Choroid plexus epithelial cell (primary cell): ENCODE measurements at places on chromosomes 12 and 14.

DNA sequence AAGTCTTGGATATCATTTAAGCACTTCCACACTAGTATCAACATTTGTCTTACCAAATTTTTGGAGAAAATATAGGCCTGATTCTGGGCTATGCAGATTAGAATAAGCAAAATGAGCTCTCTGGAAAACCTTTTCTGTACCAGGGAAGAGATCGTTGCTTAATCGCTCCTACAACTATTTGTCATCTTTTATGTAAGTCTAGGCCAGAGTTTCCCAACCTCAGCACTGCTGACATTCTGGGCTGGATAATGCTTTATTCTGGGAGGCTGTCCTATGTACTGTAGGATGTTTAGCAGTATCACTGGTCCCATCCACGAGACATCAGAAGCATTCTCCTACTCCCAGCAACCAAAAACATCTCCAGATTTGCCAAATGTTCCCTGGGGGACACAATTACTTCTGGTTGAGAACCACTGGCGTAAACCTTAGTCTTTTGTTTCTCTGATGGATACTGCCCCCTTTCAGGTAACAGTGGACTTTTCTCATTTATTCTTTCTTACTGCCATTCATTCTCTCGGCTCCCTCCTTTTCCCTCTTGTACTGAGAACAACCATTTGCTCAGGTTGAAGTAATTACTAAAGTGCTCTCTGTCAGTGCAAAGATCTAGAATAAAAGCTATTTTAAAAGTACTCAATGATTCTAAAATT is 316.9 kb upstream of the E2F7 start:
- DNase-seq = peak; percentile 9

GRCh38 chr14:21702316-21702715 is 28.7 kb upstream of the OR4E1 start:
- no peak for DNase-seq

DNA sequence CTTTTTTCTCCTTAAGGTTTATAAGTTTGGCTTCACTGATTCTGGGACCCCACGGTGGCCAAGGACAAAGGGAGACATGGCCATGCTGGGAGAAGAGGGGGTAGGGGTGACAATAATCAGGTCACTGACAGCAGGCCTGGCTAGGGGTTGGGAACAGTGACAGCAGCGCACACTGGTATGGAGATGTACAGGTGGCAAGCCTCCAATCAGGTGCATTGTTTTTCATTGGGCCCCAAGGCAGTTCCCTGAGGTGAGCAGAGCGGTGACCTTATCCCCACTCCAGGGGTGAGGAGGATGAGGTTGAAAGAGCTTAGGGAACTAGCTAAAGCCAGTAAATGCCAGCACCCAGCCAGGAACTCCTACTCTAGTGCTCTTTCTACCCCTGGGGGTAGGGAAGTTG is 1.4 kb downstream of the SYNDIG1L start:
- DNase-seq = no peak

DNA sequence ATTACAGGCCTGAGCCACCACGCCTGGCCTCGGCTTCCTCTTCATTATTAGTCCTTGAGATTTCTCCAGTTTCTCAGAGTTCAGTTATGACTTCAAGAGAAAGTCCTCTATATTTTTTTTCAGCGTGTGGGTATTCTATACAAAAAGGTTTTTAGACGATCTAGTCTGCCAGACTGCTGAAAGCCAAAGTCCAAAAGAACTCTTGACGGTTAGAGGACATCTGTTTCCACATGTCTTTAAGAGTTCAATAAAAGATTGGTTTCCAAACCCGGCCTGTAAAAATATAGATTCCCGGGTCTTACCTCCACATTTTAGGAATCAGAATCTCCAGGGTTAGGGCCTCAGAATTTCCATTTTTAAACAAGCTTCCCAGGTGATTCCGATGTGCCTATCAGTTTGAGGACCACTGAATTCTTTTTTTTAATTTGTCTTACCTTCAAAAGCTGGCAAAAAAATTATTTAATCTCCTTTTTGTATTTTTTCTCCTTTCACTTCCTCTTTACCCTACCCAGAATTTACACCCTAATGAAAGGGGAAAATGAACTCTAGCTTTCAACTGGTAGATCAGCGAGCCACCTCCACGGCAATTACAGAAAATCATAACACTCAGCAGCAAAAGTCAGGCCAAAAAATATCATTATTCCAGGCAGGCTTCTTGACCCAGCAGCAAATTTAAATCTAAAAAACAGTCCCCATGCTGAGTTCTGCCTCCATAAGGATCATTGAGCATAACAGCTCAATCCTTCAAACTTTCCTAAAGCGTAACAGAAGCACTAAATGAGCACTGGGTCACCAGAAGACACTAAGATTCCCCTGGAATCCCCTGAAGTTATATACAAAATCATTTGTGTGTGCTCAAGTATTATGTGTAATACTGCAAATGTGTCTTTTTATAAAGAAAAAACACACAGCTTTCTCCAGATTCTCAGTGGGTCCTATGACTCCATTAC is 8.7 kb downstream of the NT5DC3 start:
- no peak for DNase-seq

GRCh38 chr14:101945171-101945570 is 19.2 kb upstream of the DYNC1H1 start:
- DNase-seq = no peak

DNA sequence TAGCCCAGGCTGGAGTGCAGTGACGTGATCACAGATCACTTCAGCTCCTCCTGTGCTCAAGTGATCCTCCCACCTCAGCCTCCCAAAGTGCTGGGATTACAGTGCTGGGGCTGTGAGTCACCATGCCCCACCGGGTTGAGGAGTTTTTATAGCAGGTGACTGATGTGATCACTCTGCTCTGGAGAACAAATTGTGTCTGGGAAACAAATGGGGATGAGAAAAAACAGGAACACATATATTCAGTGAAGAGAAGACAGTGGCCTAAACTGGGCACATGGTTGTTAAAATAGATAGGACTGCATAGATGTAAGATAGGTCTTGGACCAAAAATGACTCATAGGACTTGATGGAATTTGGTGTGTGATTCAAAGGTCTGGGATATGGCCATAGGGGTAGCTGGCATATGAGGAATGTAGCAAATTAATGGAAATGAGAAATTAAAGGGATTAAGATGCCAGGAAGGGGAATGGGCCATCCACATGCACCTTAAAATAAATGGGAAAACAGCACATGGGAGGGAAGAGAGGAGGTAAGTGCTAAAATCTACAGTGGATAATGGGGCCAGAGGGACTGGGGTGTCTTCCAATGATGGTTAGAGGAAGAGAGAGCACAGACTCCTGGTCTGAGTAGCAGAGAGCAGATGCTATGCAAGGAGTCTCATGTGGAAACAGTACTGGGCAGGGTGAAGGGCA is 11.2 kb downstream of the BCAT1 start:
- DNase-seq = no peak

GRCh38 chr12:29589286-29589820 is 91.9 kb upstream of the OVCH1 start:
- no peak for DNase-seq

DNA sequence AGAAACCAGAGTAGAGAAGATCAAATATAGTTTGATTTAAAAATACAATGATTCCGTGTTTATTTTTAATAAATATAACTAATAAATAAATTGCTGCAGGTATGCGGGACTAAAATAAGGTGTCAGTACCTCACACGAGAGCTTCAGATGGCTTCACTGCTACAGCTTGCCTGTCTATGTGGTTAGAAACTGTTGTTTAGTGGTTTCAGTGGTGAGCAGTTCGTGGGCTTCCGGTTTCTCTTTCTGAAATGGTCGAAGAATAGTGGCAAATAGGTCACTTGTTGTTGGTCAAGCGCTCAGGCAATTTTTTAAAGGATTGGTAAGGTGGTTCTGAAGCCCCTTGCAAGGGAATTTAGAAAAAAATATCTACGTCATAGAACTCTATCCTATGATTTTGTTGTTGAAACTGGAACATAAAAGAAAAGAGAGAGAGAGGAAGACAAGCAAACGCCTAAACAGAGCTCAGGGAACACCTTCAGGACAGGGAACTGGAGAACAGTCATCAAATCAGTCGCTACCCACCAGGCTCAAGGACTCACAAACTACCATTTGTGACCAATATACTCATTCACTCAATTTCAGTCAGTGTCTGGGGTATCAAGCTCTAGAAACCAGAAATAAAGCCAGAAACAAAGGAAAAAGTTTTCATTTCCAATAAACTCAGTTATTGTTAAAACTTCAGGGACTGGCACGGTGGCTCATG is 31.3 kb downstream of the GABARAPL1 start:
- no peak for DNase-seq

GRCh38 chr12:130925666-130926015 is 28.1 kb upstream of the ADGRD1 start:
- DNase-seq = peak; percentile 16

DNA sequence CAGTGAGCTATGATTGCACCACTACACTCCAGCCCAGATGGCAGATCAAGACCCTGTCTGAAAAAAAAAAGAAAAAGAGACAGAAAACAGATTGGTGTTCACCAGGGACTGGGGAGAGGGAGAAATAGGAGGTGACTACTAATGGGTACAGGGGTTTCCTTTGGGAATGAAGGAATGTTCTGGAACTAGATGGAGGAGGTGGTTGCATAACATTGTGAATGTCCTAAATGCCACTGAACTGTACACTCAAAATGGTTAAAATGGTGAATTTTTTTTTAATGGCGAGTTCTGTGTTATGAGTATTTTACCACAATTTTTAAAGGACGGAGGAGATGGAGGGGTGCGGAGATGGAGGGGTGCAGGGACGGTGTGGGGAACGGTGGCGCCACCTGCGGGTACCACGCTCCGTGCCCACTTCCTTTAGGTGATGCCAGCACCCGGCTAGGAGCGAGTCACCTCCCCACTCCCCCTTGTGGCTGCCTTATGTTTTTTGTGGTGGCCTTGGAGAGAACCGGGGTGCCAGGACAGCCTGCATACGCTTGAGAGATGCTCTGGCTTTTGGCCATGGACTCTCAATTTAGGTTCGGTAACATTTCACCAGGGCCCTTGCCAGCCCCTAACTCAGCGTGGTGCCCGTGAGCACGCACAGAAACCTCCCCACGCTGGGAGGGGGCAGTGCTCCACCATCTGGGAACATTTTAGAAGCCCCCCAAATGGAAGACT is 16.1 kb downstream of the UBC start:
- no peak for DNase-seq

DNA sequence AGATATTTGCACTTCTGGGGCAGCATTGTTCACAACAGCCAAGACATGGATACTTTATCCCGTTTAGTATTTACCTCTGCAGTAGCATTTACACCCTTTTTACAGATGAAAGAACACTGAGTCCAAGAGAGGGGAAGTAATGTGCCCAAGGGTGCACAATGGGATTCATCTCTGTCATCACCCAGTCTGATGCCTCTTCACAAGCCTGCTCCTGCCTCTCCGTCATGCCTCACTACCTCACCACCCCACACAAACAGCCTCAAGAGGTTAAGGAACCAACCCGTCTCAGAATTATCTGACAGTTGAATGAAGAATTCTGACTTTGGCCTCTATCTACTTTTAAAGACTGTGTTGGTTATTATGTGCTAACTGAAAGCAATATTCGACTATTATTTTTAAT is 368.4 kb downstream of the ATP23 start:
- peak; percentile 68 for DNase-seq

DNA sequence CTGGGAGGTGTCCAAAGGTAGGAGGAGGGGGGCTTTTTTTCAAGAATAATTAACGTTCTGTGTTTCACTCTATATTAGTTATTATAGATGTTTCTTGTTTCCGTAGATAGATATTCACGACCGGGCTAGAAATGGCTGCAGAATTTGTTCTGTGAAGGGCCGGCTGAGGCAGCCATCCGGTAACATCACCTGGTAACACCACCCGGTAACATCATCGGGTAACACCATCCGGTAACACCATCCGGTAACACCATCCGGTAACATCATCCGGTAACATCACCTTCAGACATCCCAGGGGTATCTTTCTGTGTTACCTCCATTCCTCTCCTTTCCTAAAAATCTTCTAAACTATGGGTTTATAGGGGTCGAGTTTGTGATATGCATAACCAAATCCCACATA is 1336.7 kb upstream of the TMEM132C start:
- DNase-seq = no peak

DNA sequence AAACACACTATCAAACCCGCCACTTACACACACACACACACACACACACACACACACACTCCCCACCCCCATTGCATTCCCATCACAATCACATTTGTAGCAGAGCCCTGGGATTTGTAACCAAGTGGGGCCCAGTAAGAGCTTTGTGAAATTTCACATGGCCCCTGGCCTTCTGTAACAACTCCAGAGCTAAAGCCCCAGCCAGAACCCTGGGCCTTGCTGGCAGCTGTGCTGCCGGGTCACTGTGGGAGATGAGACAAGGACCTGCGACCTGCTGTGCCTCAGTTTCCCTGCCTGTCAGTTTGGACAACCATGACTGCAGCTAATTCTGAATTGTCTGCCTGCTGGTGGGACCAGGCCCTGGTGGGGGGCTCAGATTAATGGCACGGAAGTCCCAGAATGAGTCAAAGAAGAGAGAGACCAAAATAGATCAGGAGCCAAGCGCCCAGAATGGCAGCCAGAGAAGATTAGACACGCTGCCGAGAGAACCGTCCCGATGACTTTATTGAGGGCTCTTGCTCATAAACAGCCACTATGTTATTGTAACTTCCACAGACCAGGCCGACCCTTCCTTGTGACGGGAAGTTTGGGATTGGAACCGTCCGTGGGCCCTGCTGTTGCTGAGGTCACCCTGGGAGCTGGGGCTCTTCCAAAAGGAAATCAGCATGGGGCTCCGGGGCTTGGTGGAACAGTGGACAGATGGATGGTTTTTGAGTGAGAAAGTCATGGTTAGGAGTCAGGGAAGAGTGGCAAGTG is 123.1 kb downstream of the ZFP36L1 start:
- DNase-seq = no peak

- no peak for DNase-seq
Measured at GRCh38 chr12:96403870-96404269, 3.6 kb upstream of the CDK17 start.

- DNase-seq = no peak
Measured at GRCh38 chr12:74624201-74624600, 86.6 kb downstream of the ATXN7L3B start.

- DNase-seq = peak; percentile 83
Measured at GRCh38 chr12:123398550-123399254, 14.8 kb downstream of the KMT5A start.

DNA sequence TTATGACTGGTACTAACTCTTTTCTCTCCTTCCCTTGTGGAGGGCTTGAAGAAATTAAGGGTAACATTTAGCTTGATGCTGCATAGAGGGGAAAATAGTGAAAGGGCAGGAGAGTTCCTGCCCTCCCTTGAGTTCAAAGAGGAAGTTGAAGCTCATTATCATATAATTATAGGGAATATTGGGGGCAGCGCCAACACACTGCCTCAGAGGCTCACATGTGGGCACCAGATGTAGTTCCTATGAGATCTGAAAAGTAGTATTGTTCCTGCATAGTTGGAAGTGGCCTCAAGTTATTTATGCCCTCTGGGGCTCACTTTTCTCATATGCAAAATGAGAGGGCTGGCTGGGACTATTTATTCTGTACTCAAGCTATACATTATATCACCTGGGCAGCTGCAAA is 33.0 kb upstream of the FGF23 start:
- no peak for DNase-seq

- DNase-seq = peak; percentile 84
Measured at GRCh38 chr14:32372154-32372553, 43.1 kb downstream of the AKAP6 start.
